Activated CD8-positive, alpha-beta memory T cell treated with anti-CD3 and anti-CD28 coated beads for 1 hour (primary cell): ENCODE measurements at places on chromosomes 3 and 15.

DNA sequence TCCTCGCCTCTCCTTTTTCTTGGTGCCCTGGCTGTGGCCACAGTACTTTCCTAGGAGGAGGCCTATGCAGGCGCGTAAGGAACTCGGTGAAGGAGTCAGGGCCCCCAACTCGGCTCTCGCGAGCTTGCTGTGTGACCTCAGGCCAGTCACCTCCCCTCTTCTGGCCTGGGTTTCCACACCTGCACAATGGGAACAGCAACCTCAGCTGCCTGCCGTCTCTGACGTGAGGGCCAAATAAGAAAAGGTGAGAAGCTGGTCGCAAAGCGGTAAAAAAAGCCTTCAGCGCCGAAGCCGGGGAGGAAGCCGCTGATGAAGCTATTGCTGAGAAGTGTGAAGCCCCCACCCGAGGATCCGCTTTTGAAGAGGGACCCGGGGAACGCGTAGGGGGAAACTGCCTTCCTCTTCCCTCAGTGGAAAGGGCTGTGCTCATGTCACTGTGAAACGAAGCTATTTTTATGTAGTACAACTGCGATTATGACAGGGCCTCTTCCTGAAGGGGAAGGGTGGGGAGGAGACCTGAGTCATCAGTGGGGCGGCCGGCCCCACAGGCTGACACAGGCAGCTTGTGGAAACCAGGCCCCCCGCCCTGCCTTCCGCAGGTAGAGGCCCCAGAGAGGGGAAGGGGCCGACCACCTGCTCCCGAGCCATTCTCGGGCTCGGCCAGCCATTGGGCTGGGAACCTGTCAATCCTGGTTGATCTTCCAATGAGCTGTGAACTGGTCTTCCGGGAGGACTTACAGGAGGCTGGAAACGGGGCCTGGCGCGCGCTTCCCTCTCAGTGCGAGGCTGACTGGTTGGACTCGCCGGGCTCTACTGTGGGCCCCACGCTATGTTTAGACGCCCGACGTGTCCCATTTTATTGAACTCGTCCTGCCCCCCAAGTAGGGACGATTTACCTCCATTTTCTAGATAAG, 18.0 kb upstream of the ANKDD1A start:
- peak; percentile 89 for DNase-seq

- no peak for DNase-seq
Measured at GRCh38 chr15:54088837-54089236, 110.6 kb downstream of the UNC13C start.

- DNase-seq = no peak
Measured at GRCh38 chr3:107939691-107940442, 151.0 kb downstream of the CD47 start.

DNA sequence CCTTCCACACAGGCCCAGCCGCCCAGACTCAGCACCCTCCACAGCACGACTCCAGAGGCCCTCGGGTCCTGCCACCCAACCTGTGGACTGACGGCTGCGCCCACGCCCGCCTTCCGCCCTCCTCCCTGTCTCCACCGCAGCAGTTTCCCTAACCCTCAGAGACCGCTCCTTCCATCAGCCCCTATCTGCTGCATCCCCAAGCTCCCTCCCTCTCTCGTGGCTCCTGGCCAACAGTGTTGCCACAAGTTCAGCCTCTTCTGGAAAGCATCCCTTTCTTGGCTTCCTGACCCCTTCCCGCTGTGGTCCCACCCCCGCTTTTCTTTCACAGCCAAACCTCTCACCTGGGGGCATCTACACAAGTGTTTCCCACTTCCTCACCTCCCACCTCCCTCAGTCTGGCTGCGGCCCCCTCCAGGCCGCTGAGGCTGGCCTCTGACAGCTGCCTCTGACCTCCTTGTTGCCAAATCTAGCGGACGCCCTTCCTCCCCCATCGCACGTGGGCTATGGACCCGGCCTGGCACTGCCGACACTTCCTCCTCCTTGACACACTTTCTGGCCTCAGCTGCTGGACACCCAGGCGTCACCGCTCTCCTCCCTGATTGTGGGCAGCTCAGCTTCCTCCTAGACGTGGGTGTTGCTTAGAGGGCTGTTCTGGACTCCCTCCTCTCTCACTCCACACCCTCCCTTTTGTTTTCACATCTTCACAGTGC, 168.8 kb upstream of the TLE3 start:
- DNase-seq = no peak

DNA sequence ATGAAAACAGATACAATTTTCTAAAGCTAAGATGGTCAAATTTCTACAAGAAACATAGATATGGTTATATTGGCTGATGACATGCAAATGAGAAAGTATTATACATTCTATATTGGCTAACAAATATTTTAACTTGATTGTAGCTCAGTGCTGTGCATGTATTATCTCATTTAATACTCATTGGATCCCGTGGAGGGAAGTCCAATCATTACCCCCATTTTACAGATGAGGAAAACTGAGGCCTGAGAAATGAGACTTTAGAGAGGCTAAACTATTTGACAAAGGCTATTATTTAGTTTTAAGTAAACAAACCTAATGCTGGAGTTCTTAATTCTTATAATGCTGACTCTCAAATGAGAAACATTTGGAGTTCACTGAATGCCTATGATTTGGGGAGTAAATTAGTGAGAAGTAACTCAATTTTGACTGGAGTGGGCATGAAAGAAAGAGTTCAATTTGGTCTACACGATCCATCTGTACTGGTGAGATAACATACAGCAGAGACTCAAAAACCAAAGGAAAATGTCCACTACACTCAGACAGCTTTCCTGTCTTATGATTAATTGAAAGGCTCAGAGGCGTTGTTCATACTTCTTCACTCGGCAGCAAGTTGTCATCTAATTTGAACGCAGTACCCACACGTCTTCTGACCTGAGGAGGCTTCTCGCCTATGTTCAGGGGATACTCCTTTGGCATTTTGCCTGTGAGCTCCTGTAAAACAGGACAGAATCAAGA, 72.2 kb upstream of the LMOD3 start:
- DNase-seq = no peak

GRCh38 chr15:75065851-75066509, 42.6 kb downstream of the PPCDC start:
- no peak for DNase-seq

DNA sequence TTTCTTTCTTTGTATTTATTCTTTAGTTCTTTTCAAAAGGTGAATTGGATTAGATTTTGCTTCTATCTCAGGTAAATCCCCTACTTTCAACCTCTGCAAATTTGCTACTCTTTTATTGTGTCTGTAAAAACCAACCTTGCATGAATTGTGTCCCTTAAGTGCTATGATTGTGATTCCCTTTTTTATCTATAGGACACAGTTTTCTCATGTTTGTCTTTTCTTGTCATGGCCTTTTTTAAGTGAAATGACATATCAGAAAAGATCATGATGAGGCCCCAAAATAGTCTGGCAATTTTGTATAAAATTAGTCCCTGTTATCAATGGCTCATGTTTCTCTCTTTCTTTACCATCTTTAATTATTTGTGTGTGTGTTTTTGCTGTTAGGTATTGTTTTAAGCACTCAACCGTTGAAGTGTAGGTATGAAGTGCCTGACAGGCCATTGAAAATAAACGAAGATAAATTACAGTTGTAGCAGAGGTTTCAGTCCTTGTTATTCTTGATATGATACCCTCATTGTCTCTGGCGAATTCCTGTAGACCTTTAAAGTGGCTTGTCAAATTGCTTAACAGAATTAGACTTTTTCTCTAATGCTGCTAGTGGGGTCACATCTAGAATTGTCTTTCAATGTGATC, 184.3 kb downstream of the UBE2E2 start:
- no peak for DNase-seq

DNA sequence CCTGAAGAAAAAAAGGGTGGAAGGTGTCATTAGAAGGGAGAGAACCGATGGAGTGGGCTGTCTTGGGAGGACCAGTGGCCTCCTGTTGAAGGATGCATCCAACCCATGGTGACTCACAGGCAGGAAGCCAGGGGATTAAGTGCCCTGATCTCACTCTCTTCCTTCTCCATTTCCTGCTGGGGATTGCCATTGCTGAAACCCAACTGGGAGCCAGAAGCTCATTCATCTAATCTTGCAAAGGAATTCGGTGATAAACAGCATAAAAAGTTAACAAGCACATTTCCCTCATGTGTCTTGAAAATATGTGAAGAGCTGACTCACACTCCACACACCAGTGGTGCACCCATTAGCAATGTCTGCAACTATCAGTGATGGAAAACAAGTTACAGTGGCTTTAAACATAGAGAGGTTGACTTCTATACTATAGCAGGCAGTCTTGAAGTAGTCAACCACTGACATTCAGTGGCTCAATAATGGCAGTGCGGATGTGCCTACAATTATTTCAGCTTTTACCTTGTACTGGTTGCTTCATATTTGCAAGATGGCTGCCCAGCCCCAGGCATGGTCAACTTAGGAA, 12.8 kb upstream of the CSRNP1 start:
- DNase-seq = no peak

DNA sequence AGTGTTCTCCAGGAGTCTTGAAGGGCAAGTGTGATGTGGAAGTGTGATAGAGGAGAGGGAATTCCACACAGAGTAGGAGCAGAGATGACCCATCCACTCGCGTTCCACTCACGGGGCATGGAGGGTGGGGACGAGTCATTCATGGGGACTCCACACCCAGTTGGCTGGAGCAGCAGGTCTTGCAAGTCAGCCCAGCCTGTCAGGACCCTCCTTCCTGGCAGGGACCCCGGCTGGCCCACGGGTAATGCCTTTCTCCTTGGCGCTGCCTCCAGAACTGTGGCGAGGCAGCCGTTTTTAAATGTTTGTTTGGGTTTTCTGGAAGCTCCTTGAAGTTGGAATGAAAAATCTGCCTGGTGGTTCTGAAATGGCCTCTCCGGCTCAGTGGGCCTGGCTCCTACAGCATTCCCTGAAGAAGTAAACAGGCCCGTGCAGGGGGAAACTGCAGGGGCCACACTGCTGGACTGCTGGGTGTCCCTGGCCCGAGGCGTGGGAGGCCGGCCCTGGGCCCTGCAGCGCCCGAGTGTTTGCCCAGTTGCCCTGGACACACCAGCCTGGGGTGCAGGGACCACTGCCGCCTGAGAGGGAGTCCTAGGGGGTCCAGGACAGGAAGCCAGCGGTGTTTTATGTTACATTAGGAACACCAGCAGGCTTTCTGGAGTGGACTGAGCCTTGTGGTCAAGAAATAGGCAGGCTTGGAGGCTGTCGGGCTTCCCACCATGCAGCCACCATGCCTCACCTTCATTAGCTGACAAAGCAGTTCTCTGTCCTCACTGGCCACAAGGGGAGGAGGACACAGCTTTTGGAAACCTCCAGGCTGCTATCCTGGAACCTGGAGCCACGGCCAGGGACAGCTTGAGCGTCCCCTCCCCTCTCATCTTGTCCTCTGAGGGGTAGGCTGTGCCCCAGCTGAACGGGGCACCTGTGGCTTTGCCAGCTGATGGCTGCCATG, 61.3 kb downstream of the CEMIP start:
- no peak for DNase-seq

DNA sequence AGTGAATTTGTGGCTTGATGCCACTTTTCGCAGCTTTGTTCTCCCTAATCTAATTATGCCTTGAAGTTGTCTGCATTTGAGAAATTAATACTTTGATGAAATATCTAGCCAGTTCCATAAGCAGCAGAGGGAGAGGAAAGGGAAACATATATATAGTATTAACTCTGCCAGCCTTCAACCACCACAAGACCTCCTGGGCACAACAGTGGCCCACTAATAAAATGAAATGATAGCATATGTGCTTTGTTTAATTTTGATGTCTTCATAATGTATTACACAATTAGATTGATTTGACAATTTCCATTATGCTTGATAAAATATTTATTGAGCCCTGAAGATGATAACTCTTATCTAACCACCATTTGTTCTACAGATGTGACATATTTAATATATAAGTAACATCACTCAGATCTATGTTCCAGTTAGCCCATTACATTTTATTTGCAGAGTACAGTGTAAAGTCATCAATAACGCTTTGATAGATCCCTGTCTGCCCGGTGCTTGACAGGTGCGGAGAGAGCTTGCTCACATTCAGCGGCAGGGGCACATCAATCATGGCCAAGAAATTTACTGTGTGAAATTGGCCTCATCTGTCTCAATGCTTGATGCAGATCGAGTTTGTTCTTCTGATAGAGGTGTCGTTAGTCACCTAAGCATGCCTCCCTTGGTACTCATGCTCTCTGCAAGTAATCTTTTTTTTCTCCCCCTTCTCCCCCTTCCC, 187.4 kb downstream of the MECOM start:
- no peak for DNase-seq

DNA sequence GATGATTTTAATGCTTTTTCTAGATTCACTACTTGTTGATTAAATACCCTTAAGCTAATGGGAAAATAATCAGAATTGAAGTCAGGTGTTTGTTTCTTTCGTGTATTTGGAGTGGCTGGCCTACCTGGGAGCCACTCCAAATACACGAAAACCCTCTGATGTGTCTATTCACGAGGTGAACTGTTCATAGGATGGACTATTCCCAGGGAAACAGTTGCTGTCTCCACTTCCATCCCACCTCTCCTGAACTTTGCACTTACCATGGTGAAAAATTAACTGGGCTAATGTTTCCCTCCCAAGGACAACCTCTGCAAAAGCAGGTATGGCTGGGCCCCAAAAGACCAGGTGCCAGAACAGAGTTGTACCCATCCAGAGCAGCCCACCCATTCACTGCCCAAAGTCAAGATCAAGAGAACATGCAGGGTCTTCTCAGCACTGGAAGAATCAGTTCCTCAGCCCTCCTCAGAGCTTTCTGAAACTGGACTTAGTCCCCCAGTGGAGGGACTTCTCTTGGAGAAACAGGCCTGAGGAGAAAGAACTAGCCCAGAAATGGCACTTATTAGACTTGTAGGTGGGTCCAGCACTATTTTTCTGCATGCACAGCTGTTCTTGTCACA, 2.9 kb upstream of the SMAD3 start:
- no peak for DNase-seq

DNA sequence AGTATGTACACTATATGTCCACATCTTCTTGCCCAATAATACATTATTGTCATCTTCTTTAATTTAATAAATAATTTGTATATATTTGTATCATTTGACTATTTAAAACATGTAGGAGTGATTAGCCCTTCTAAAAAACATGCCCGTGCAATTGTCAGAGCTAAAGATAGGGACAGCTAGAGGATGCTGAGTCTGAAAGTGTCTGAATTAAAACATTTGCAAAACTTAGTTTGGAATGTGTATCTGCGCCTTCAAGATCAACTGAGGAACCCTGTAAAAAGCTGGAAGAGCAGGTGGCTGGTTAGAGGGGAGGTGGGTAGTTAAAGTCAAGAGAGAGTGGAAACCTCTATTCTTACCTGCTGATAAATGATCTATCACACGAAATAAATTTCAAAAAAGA, 4.7 kb downstream of the SLITRK3 start:
- DNase-seq = no peak

DNA sequence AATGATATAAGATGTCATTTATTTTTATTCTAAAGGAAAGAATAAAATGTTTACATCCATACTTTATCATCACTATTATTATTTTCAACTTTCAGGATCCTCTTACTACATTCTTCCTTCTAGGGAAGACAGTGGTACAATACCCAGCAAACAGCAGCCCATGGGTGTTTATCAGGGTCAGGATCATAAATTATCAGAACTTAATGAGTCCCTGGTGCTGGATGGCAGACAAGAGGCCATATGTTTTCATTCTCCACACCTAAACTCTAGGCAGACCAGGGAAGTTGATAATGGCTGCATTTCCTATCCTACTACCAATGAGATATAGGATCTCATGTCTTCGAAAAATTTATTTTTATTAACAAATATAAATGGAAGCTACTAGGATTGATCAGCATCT, 127.7 kb downstream of the SAMMSON start:
- DNase-seq = no peak

- no peak for DNase-seq
Measured at GRCh38 chr15:21260966-21261395, 179.3 kb downstream of the POTEB3 start.
